ENCODE measurements at places on chromosomes 7 and 10.

DNA sequence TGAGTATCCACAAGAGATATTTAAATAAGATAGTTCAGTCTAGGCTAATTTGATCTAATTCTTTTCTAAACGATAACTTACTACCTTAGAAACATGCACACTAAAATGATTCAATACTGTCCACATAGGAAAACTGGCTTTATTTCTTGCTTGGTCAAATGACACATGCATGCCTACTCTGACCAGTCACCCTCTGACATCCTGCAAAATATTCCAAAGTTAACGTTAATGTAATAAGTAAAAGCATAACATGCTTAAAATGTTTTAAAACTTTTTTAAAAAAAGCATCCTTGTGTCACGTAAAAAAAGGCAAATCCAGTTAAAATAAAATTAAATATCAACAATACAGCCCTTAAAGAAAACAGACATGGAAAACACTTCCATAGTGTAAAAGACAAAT is 70.2 kb downstream of the UBE2H start:
- no peak for DNase-seq

- no peak for DNase-seq
These were observed 96.5 kb downstream of the ZMIZ1 start for GRCh38 chr10:79165070-79165778.

DNA sequence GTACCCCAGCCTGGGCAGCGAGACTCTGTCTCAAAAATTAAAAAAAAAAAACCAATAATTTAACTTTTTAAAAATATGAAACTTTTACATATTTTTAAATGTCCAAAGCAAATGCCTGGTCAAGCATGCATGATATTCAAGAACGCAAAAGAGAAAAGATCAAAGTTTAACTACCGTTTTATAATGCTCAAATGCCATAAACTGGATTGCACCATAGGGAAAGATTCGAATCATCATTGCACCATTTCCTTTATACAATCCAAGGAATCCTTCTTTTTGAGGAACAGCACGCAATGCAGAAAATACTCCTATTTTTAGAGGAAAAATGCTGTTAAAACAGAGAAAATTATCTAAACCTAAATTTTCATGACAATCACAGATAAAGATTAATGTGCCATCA is 20.9 kb downstream of the SLC25A16 start:
- no peak for DNase-seq

DNA sequence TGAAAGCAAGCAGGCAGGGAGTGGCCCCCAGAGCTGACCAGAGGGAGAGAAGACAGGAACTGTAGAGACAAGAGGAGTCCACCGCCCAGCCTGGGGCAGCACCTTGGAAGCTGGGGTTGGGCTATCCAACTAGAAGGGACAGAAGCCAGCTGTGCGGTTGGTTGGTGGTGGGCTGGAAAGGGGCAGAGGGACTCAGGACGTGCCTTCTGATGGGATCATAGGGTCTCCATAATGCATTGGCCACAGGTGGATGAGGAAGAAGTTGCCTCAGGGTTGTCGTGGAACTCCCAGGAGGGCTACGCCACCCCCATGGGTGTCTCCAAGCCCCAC is 114.0 kb upstream of the RET start:
- DNase-seq: no peak

GRCh38 chr10:88983206-88983605 is 7.4 kb upstream of the FAS start:
- DNase-seq: no peak

GRCh38 chr7:17131060-17131345 is 167.4 kb upstream of the AHR start:
- DNase-seq: no peak

GRCh38 chr7:105664816-105665525 is 83.7 kb upstream of the EFCAB10 start:
- DNase-seq: no peak

DNA sequence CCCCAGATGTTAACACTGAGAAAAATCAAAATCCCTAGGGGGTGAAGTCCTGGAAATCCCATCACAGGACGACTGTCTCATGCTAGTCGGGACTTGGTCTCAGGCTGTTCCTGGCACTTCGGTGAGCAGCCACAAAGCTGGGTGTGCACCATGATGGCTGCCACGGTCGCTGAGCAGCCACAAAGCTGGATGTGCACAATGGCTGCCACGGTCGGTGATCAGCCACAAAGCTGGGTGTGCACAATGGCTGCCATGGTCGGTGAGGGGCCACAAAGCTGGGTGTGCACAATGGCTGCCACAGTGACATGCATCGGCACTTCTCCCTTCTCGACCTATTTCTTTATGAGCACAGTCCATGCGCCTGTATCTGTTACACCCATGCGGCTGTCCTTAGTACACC is 505.1 kb downstream of the TCERG1L start:
- DNase-seq: no peak

- peak; percentile 8 for DNase-seq
These were observed 765 bp downstream of the WBP1L start for GRCh38 chr10:102744374-102745051.

GRCh38 chr10:118966076-118966849 is 63.3 kb upstream of the NANOS1 start:
- no peak for DNase-seq

- DNase-seq: no peak
These were observed 39.7 kb upstream of the TEX47 start for GRCh38 chr7:88835147-88835728.

- no peak for DNase-seq
These were observed 496.2 kb upstream of the FOXK1 start for GRCh38 chr7:4185721-4186512.

GRCh38 chr10:103660364-103661197 is 167.1 kb downstream of the NEURL1 start:
- no peak for DNase-seq

DNA sequence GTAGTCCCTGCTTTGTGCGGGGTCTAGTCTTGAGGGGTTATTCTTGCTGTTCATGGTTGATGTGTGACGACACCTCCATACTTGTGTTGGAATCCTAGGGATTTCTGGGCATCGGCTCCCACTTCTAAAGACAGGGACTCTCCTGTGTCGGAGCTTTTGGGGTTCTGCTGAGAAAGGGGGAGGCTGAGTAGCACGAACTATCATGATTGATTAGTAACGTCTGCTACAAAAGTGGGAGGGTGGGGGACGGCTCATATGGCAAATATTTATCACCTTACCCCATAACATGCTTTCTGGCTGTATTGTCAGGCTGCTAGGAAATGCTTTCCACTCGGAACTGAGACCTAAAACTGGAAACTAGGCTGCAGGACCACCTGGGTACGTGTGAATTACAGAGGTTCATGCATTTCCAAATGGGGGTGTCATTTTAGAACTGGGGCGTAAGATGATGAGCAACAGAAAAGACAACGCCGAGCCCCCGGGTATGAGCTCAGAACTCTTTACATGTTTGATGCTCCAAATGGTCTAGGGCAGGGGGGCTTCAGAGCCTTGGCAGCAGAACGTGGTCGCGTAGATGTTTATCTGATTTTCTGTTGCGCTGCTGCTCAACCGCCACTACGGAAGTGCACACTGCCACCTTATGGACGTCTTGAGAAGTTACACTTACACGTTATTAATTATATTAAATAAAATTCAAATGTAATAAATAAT is 15.1 kb upstream of the NME8 start:
- no peak for DNase-seq

GRCh38 chr10:78491812-78492211 is 458.1 kb downstream of the RPS24 start:
- DNase-seq: no peak

DNA sequence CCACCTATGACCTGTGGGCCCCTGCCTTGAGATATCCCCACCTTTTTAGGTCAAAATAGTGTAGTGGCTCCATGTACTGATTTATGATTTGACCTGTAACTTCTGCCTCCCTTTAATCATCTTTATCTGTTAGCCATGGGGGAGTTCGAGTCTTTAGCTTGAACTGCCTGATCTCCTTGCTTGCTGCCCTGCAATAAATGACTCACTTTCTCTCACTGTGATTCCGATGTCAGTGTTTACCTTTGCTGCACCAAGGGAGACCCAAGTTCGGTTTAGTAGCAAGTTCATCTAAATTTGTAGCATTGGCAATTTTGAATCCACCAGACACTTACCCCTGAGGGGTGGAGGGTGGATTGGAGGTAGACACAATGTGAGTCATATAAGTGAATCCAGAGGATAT is 814.6 kb upstream of the AUTS2 start:
- no peak for DNase-seq
